NCI-H2081 treated with DMSO at 0.1 percent for 48 hours (cell line): ENCODE measurements at places on chromosomes 5 and 9.

GRCh38 chr5:73198833-73199592 lies 26.0 kb downstream of the TMEM174 start:
- no peak for DNase-seq

DNA sequence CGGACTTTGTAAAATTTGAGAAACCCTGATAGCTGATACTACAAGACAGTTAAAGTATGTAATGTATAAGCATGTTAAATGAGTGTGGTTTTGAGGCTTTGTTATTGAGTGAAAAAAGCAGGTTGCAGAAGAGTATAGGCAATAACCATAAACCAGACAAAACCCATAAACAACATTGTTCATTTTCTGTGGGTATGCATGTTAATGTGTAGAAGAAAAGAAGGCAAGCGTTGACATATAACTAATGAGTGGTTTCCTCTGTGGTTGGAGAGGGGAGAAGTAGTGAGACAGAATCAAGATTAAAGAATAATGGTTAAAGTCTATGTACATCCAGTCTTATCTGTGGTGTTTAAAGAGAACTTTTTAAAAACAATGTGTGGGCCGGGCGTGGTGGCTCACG lies 26.2 kb downstream of the RAD23B start:
- DNase-seq: no peak

DNA sequence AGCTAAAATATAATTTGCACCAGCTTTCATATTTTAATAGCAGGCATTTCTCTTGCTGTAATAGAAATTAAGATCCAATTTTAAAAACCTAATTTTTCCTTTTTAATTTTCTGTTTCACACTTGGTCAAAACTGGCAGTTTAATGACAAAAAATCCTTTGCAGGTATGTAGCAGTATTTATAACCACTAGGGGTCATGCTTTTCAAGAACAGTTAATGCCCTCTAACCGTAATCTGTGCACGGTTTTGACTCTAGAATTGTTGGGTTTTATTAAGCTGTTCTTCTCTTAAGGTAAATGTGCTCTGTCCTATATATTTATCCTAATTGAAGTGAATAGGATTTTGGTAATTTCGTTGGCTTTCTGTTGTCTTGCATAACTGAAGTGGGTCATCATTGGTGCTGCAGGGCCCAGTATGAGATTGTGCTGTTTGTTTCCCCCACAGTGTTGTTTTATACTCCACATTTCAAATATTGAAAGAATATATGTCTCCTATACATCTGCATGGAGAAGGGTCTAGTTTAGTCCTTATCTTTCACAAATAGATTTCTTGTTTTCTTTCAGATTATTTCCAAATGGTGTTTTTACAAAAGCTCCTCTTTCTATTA lies 107.4 kb downstream of the SCAMP1 start:
- no peak for DNase-seq

DNA sequence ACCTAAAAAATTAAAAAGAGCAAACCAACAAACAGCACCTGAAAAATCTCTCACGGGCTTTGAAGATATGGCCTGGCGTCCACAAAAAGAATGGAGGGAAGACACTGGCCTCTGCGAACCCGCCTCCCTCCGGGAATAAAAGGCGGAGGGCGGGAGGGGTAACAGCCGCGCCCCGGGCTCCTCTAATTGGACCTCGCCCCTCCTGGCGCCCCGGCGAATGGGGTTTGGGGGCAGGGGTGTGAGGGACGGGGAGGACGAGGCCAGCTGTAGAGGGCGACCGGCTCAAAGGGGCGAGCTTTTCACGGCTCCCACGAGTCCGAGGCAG lies 753 bp downstream of the FANCC start:
- peak; percentile 22 for DNase-seq

GRCh38 chr5:137730336-137730735 lies 5.6 kb downstream of the KLHL3 start:
- no peak for DNase-seq
